NCI-H1436 treated with DMSO at 0.1 percent for 48 hours (cell line): ENCODE measurements at places on chromosomes 1 and 21.

- no peak for DNase-seq
These were observed 891 bp downstream of the RPS6KA1 start for GRCh38 chr1:26530410-26530894.

DNA sequence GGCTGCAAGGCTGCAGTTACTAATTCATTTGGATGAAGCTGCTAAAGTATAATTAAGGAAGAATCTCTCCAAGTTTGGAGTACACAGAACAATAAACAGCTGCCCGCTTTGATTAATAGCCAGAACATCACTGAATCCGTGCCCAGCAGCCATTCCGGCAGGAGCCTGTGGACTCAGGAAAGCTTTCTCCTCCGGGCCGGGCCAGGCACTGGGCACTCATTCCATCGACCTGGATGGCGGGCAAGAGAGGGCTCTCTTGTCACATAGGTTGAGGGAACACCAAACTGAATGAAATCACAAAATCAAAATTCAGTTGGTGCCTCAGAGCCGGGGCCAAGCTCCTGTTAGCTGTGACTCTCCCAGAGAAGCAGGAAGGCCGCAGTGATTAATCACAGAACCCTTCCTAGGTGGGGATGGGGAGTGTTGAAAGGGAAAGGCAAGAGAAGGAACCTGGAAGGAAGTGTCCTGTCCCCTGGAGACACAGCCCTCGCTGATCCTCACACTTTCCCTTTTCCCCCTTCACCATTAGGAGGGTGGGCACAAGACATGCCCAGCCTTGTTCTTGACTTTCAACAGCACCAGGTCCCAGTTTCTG is 306.7 kb downstream of the NPHP4 start:
- DNase-seq: no peak

DNA sequence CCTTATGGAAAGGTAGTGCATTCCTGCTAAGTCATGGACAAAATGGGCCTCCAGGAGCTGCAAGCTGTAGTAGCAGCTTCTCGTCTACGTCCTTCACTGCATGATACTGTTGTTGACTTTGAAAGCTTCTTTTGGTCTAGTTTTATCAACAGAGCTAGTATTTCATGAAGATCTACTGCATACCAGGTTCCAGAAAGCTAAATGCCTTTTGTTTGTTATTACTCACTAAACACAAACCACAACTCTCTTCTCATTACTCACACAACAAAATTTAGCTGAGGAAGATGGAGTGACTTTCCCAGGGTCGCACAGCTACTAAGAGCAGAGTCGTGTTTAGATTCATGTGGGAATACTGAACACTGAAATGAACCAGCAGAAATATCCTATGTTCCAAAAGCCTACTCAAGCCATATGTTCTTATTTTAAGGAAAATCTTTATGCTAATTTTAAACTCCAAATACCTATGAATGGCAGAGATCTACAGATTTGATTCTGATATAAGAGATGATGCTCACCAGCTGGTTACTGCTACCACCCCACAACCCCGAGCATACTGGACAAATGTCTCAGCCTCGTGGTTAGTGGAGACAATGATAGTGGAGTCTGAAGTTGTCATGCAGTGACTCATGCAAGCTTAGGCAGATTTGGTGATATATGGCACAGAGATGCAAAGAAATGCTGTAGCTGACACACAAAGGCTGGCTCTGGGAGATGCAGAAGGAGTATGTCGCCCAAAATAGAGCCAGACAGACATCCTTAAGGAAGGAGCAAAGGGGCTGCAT is 20.6 kb downstream of the PGBD2 start:
- DNase-seq: no peak

DNA sequence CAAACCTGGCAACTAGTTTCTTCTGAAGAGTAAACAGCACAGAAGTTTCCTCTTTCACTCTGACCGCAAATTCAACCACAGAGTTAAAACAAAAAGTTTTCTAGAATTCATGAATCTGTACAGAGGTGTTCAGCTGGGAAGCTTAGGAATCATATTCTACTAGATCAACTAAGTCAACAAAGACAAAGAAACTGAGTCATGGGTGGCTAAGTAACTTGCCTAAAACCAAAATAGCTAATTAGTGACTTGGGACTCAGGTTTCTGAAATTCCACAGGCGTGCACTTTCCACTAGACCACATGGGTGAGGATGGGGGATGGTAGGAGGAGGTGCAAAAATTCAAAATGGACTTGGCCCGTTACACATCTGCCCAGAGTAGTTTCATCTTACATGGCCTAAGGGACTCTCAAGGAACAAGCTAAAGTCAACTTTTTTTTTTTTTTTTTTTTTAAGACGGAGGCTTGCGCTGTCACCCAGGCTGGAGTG is 25.8 kb downstream of the PTPN14 start:
- no peak for DNase-seq

GRCh38 chr1:112244131-112244530 is 151.9 kb upstream of the CTTNBP2NL start:
- no peak for DNase-seq

- no peak for DNase-seq
These were observed 26.9 kb downstream of the SORT1 start for GRCh38 chr1:109370712-109371340.

DNA sequence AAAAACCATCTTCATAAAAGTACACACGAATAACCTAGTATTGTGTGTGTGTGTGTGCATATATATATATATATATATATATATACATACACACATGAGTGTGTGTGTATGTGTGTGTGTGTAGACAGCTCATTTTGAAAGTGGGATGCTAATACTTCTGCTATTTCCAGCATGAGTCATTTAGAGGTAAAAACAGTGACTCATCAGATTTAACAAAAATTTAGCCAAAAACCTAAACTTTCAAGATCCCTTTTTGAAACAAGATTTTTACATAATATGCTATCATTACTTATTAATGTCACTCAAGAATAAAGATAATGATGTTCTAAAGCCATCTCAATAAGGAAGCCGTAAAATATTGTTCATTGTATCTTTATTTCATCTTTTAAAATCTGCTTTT is 35.6 kb upstream of the ADGRL4 start:
- DNase-seq: no peak

- DNase-seq: no peak
These were observed 56.7 kb downstream of the RASAL2 start for GRCh38 chr1:178150610-178151009.

DNA sequence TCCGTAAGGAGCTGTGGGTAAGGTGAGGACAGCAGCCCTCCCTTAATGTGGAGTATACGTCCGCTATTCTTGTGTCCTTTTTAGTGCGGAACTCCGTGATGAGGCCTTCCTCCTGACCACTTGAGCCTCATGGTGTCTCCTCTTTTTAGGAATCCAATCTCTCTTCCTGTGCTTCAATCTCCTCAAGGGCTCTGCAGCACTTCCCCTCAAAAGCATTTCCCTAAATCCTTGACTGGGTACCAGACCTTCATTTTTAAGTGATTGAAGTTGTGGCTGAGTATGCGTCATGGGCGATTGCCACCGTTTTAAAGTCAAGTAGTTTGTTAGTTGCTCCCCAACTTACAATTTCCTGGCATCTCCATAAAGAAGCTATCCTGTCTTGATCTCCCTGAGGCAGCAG is 62.8 kb downstream of the SAMSN1 start:
- DNase-seq: no peak
